ENCODE measurements at places on chromosomes 12 and 14.

- DNase-seq, result no peak
These were observed 10.1 kb upstream of the MYF6 start for GRCh38 chr12:80697270-80697887.

- DNase-seq, result peak; percentile 42
These were observed 58.5 kb upstream of the TMPO start for GRCh38 chr12:98456576-98457573.

DNA sequence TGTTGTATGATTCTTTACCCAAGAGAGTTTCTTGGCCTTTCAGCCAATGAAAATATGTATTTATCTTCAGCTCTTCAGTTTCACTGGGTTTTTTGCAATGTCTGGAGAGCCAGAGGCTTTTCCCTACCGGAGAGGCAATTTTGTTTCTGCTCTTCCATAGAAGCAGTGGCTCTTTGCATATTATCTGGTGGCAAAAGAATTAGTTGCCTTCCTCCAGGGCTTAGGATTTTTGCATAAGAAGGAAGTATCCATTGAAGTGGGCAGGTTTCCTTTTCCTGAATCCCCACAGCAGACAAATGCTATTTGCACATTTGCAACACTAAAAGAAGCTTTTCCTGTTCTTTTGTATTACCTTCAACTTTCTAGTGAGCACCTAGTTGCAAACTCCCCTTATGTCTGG, 75.2 kb downstream of the NTS start:
- no peak for DNase-seq

GRCh38 chr14:67541448-67542387, 8.6 kb downstream of the PLEKHH1 start:
- no peak for DNase-seq

GRCh38 chr14:52538623-52539022, 13.7 kb downstream of the TXNDC16 start:
- no peak for DNase-seq

- DNase-seq, result no peak
These were observed 22.0 kb downstream of the OR5AU1 start for GRCh38 chr14:21133901-21134300.

GRCh38 chr12:75725521-75726111, 214.2 kb upstream of the KRR1 start:
- DNase-seq, result peak; percentile 30

- DNase-seq, result no peak
These were observed 28.0 kb upstream of the TMCC3 start for GRCh38 chr12:94678379-94678778.

GRCh38 chr12:120242275-120242799, 23.2 kb downstream of the PXN start:
- peak; percentile 80 for DNase-seq

DNA sequence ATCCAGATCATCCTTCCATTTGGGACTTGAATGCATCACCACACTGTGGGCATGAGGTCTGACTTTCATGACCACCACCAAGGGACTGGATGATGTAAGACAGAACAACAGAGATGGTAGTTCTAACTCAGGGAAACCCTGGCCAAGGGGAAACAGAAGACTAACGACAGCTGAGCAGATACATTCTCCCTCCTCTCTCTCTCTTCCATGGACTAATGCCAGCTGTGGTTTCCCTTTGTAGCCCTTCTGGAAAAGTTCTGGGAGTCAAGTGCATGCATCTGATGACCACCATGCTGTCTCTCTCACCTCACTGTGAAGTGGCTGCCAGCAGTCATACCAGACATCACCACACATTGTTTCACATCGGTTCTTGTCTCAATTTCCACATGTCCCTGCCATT, 3.4 kb downstream of the TAS2R30 start:
- no peak for DNase-seq

- DNase-seq, result no peak
These were observed 2.2 kb downstream of the ASIC1 start for GRCh38 chr12:50059440-50060119.

- peak; percentile 71 for DNase-seq
These were observed 180.7 kb downstream of the PHLDA1 start for GRCh38 chr12:75850721-75851462.

GRCh38 chr14:50531595-50532501, 521 bp downstream of the MAP4K5 start:
- peak; percentile 53 for DNase-seq

- DNase-seq, result no peak
These were observed 34.6 kb downstream of the FMNL3 start for GRCh38 chr12:49672301-49673217.

DNA sequence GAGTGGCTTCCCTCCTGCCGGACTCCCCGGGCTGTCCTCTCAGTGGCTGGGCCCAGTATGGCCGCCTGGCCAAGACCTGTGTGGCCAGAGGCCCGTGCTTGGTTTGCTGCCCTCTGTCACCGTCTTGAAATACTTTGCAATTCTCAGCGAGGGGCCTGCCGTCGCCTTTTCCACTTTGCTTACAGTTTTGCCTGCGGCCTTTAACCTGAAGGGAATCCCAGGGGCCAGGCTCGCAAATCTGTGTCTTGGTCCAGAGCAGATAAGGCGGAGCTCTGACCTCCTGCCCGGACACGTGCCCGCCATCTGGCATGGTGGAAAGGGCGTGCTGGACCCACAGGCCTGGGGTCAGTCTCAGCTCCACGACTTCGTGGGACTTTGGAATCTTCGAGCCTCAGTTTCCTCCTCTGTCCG, 10.9 kb upstream of the AMN start:
- DNase-seq, result no peak

DNA sequence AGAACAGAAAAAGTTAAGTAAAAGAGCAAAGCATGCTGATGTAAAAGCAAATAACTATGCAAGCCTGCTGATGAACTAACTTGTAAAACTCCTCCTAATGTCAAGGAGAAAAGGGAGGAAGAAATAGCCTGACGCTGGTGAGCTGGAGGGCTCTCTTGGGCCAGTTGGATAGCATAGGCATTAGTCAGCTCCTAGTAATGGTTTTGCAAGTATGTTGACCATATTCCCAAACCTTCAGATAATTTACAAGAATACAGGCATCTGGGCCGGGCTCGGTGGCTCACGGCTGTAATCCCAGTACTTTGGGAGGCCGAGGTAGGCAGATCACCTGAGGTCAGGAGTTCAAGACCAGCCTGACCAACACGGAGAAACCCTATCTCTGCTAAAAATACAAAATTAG, 871.4 kb downstream of the C12orf50 start:
- DNase-seq, result peak; percentile 89

DNA sequence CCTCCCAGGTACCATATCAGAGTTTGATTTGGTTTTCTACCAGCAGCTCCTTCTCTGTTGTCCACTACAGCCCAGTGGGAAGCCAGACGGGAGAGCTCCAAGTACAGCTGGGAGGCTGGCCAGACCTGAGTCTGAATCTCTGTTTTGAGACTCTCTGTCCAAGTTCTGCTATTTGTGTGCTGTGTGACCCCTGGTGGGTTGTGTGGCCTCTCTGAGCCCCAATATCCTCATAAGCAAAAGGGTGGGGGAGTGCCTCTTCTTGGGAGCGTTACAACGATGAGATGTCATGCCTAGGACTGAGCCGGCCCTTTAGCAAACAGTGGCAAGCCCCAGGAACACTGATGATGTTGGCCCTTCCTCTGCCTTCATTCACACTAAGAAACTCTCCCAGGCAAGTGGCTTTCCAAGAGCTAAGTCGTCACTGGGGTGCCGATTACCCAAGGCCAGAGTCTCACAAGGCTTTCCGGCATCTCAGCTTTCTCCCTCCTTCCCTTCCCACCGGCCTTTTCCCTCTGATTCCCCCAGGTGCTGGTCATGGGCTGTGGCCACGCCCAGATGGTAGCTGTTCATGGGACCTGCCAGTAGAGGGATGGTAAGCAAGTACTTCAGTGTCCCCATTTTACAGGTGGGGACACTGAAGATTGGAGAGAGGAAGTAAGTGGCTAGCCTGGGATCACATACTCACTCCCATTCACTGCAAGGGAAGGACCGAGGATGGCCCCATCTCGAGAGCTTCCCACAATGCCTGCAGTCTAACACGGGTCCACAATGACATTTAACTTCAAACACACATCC, 47.7 kb downstream of the BCL11B start:
- DNase-seq, result no peak

- DNase-seq, result no peak
These were observed 14.5 kb upstream of the KRT83 start for GRCh38 chr12:52335598-52336262.

- peak; percentile 21 for DNase-seq
These were observed 10.7 kb downstream of the MED13L start for GRCh38 chr12:116266631-116267349.

DNA sequence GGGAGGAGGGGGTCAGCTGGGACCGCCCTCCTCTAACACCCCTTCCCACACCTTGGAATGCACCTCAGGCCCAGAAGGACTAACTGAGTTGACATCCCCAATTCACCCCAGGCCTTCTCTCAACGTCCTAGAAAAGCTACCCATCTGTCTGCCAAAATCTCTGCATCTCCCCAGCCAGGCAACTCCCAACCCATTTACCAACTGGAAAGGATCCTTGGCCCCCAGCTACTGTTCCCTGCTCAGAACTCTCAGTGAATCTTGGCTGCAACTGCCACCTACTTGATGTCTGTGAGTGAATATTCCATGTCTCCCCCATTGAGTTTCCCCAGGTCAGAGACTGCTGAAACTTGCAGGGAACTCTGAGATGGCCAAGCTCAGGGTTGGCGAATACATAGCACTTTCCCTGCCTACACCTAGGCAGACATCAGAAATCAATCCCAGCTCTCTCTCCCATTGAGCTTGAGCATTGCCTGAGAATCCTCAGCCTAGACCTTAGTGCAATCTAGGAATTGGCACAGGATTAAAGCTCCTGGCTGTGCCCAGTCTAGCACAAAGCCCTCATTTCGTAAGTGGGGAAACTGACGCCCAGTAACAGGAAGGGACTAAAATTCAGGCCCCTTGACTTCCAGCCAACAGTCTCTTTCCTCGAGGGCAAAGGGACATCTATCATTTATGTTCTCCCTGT, 71.9 kb upstream of the NCOR2 start:
- no peak for DNase-seq

- peak; percentile 47 for DNase-seq
These were observed 38.2 kb upstream of the FBLN5 start for GRCh38 chr14:91985521-91986255.

GRCh38 chr12:66449531-66449930, 147.2 kb downstream of the HELB start:
- DNase-seq, result no peak

DNA sequence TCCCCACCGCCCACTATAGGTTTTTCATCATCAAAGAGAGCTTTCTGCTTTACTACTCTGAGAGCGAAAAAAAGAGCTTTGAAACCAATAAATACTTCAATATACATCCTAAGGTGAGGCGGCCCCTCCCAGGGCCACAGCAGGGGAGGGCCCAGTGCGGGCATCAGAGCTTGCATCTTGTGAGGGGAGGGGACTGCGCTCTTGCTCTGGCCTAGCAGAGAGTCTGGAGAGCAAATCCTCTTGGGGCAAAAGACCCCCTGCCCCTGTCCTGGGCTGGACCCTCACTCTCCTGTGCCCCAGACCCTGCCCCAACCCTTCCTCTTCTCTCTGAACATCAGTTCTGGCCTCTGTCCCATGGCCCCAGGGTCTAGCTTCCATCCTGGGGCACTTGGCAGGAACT, 15.6 kb downstream of the PLEKHD1 start:
- DNase-seq, result no peak

GRCh38 chr14:105430042-105430441, 10.4 kb downstream of the MTA1 start:
- no peak for DNase-seq

- DNase-seq, result no peak
These were observed 2.6 kb downstream of the LMO3 start for GRCh38 chr12:16603260-16603915.

GRCh38 chr14:76531085-76531484, 155.1 kb downstream of the ESRRB start:
- no peak for DNase-seq

- no peak for DNase-seq
These were observed 173.8 kb downstream of the TBX5 start for GRCh38 chr12:114232187-114232586.

GRCh38 chr12:91406920-91407341, 224.3 kb upstream of the DCN start:
- no peak for DNase-seq

- DNase-seq, result no peak
These were observed 452 bp downstream of the NGDN start for GRCh38 chr14:23469906-23470403.

GRCh38 chr12:62264706-62265105, 4.5 kb downstream of the USP15 start:
- no peak for DNase-seq

DNA sequence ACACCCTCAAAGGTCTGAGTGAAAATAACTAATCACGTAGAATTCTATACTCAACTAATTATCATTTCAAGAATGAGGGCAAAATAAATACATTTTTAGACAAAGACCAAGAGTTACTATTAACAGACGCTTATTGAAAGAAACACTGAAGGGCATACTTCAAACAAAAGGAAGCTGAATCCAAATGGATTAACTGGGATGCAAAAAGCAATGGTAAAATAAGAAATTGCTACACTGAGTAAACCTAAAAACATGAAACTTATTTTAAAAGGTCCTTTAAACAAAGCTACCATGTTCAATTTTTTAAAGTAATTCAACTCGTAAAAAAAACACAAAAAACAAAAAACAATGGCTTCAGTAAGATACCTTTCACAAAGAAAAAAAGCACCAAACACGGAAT, 28.2 kb downstream of the LRP6 start:
- DNase-seq, result no peak

- peak; percentile 82 for DNase-seq
These were observed 11.3 kb upstream of the ABHD12B start for GRCh38 chr14:50860478-50861086.

DNA sequence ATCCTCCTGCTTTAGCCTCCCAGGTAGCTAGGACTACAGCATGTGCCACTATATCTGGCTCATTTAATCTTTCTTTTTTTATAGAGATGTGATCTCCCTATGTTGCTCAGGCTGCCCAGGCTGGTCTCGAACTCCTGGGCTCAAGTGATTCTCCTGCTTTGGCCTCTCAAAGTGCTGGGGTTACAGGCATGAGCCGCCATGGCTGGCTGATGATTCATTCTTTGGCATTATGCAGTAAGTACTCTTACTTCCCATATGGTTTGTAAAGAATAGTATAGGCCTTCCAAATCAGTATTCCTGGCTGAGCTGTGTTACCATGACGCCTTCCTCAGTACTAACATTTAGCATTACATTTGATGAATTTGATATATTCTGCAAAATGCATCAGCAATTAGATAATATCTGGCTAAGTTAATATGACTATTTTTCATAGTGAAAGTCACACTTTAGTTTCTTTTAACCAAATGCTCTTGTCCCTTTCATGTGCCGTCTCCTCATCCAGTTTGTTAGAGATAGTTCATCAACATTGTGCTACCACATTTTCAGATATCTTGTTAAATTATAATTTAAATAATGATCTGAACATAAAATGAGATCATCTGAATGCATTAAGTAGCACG, 3.2 kb upstream of the MIA2 start:
- no peak for DNase-seq

- peak; percentile 93 for DNase-seq
These were observed 1.0 kb downstream of the NACA start for GRCh38 chr12:56723889-56724700.

Data from fibroblast of villous mesenchyme (primary cell).